ENCODE measurements at places on chromosomes 13 and 19. TPM values are rescaled to one million over a fixed set of nuclear protein-coding genes. Genes with fewer than 3 reads are reported as not detected.

The ICAM5 gene
- 1.3 TPM for total RNA-seq

DNA sequence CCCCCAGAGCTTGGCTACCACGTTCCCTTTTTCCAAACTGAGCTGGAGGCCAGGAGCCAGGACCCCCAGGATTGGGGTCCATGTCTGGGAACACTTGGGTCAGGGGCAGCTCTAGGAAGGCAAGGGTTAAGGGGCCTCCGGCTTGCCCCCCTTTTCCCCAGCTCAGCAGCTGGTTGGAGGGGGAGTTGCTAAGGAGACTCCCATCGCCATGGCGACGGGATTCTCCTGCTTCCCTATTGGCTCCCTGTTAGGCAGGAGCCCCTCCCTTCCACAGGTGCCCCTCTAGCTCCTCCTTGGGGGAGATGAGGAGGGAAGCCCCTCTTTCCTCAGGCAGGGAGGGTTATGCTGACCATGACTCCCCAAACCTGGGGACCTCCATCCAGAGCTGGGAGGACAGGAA lies 33.9 kb downstream of the PDE4A start:
- H3K36me3 ChIP-seq = no peaks in the 10 kb centered on the region
- DNase-seq = no peak
- no peaks in the 10 kb centered on the region for H3K4me1 ChIP-seq
- H3K4me3 ChIP-seq = no peak overlapping the region
- no peak overlapping the region for H3K27ac ChIP-seq

DNA sequence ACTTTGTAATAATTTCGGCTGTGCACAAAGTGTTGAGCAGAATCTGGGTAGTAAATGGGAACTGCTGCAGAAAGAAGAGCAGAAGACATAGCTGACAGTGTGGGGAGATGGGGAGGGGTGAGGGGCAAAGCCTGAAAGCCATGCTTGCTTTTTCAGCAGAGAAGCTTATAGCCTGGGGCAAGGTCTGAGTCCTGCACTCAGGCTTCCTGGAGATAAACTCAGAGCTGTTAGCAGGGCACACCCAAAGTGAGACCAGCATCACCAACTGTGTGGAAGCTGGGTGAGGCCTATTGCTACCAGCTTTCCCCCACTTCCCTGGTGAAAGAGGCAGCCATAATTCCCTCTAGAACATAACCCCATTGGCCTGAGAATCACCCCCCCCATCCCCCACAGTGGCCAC lies 15.6 kb upstream of the LHFPL6 start:
- no peaks in the 10 kb centered on the region for H3K4me1 ChIP-seq
- no peak overlapping the region for H3K27ac ChIP-seq
- H3K36me3 ChIP-seq = no peaks in the 10 kb centered on the region
- H3K27me3 ChIP-seq = peaks cover 19% of the 10 kb centered on the region
- no peak overlapping the region for H3K4me3 ChIP-seq

The WBP4 gene
- total RNA-seq = 7.6 TPM

DNA sequence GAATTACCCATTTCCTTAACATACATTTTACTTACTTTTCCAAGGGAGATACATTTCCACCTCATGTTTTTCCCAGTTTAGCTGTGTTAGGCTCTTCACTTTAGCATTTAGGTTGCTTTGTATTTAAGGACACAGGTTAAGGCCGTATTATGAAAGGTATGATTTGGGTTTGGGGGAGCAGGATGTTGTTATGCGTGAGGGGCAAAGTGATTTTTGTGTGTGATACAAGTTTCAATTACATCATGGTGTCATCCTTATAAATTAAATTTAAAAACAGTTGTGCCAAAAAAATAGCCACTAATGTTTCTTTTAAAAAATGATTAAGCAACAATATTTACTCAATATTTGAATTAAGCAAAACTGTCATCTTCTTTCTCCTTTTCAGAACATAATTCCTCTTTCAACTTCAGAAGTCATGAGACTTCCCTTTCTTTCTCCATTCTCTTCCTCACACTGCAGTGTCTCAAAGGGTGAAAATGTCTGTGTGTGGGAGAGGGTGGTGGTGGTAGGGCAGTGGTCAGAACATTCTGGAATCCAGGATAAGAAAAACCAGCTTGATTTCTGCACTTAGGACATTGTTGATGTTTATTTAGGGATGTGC lies 126.2 kb downstream of the KCNRG start:
- H3K4me3 ChIP-seq = no peak overlapping the region
- no peak overlapping the region for H3K27ac ChIP-seq
- no peaks in the 10 kb centered on the region for H3K36me3 ChIP-seq
- H3K4me1 ChIP-seq = no peaks in the 10 kb centered on the region
- no peaks in the 10 kb centered on the region for H3K27me3 ChIP-seq

The EPSTI1 gene
- 11.5 TPM for total RNA-seq
